NCI-H1417 (cell line): ENCODE measurements at places on chromosomes 2 and 18.

- no peak for DNase-seq
Observed at GRCh38 chr2:172087780-172088244, 2.5 kb downstream of the DLX1 start.

DNA sequence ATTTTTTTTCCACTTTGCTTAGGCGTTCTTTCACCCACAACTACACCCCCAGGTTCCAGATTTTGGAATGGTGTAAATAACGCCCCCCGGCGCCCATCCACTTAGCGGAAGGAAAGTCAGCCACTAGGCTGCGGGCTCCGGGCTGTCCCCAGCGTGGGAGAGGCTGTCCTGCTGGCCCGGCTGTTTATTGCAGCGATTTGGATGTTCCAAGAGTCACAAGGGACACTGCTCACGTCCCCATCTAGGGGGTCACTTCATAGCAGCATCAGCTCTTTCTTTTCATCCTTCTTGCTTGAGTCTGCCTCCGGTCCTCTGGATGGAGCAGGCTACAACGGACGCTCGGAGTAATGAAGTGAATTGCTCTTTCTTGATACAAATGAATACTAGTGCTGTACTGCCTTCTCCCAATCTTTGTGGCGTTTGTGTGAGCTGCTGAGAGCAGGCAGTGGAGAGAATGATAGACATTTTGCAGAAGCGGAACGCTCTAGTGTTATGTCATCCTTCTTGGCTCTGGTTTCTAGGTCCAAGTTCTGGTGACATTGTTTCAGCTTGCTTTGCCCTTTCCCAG is 50.7 kb upstream of the PAIP2B start:
- DNase-seq, result peak; percentile 2

GRCh38 chr2:136408795-136409194 is 290.8 kb upstream of the CXCR4 start:
- DNase-seq, result no peak

DNA sequence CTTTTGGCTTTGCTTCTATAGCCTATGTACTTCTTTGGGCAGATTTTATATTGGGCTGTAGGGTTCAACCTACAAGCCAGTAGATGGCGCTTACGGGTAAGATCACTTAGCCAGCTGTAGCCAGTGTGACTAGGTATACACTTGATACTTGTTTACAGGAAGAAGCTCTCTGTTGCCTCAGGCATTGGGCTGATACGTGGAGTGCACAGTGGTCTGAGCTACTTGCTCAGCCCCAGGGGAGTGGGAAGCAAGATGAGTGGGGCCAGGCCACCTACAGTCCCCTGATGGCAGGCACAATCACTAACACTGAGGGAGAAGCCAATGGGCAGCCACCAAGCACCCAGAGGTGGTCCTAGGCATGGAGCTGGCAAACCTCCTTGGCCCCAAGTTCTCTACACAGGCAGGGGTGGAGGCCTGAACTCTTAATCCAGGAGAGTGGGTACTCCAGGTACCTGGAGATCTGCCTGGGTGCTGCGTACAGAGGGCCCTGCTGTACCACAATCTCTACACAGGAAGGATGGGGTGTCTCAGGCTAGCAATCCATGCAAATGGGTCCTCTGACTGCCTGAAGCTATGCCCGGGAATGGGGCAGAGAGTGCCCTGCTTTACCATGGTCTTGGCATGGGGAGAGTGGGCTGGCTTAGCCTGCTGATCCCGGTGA is 122.2 kb downstream of the NCOA1 start:
- peak; percentile 47 for DNase-seq

DNA sequence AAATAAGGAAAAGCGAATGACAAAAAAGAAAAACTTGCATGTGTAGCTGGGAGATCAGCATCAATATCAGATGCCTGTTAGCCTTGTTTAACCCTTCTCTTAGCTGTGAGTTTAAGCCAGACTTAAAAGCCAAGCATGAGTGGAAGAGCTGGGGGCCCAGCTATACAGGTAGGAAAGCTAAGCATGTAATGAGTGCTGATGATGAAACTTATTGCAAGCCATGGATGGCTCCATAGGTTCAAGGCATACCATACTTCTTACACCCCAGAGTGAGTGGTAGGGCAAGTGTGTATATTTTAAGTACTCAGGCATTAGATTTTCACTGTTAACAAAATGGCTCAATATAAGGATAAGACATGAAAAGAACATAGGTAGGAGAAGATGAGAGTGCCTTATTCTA is 28.0 kb downstream of the RBBP8 start:
- no peak for DNase-seq

DNA sequence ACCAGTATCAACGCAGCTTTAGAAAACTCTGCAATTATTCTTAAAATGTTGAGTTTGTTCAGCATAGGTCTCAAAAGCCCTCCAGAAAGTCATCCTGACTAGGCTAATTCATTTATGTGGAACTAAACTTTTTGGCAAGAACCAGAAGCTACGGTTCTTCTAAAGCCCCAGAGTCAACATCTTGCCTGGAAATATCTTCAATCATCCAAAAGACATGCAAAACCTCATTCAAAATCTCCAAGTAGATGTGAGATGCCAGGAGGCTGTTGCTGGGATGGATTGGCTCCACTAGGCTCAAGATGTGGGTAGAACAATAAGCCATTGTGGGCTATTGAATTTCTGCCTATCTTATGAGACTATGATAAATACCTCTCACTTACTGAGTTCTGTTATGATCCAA is 2.1 kb upstream of the SCG2 start:
- no peak for DNase-seq

DNA sequence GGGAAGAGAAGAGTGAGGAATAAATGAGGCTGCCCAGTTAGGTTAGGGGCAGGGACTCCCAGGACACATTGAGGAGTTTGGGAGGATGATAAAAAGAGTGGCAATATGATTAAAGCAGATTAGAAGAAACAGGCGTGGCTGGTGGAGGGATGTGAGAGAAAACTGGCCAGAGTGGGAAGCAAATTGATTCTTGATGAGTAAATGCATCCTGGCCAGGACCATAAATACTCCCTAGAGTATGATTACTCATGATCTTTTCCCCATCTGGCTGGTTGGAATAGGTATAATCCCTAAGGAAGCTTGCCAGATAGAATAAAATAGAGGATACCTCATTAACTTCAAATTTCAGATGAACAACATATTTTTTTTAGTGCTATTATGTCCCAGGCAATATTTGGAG is 21.5 kb upstream of the DAW1 start:
- DNase-seq, result no peak

- DNase-seq, result no peak
Observed at GRCh38 chr2:72920318-72921087, 3.2 kb downstream of the EMX1 start.

GRCh38 chr2:96393989-96394761 is 58.6 kb downstream of the NCAPH start:
- no peak for DNase-seq

GRCh38 chr18:66560094-66560493 is 43.8 kb downstream of the CDH19 start:
- DNase-seq, result peak; percentile 83

GRCh38 chr18:79396431-79397246 is 909 bp downstream of the NFATC1 start:
- DNase-seq, result peak; percentile 37

GRCh38 chr2:200217320-200217719 is 89.2 kb upstream of the SPATS2L start:
- no peak for DNase-seq

DNA sequence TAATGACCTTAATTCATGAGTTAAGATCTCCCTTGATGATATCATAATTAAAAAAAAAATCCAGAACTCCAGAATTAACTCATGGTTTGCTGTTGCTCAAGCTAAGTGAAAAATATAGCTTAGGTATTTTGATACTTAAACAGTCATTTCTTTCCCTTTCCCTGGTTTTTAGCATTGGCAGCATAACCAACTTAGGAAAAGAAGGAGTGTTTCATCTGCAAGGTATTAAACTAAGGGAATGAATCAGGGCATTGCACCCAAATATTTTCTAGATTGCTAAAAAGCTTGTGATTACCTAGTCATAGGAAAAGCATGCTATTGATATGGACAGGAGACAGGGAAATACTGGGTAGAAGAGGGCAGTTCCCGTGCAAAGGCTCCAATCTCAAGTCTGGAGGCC is 207.2 kb downstream of the LRP1B start:
- DNase-seq, result no peak

DNA sequence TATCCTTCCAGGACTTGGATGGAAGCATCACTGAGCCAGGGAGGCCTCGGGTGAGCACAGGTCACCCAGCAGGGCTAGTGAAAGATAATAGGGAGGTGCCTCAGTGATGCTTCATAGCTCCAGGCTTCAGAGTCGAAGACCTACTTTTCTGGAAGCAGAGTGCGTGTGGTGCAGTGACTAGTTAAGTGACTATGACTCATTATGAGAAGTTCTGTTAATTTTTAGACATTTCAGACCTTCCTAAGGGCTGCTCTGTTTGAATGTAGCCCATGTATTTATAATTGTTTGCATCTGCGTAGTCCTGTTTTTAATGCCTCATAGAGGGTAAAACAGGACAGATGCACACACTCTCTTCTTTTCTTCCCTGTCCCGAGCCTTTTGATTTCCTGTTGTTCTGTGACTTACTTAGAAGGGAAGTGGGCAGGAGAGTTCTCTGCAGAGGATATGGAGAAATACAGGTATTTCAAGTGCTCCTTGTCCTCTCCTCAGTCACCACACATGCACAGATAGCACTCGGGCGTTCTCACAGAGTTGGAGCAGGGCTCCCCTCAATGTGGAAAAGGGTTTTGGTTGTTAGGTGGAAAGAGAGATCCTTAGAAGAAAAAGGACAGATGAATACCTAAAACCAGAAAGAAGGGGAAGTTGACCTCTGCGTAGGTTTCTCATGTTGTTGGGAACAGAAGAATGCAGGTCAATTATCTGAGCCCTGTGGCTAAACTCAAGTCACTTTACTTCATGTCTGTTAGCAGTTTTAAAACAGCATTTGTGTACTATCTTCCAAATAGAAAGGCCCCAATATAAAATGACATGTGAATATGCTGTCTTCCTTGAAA is 34.7 kb downstream of the RALB start:
- DNase-seq, result no peak

GRCh38 chr2:227608561-227609338 is 5.9 kb downstream of the SCYGR3 start:
- no peak for DNase-seq

GRCh38 chr18:55863391-55863706 is 275.4 kb upstream of the TCF4 start:
- no peak for DNase-seq

- no peak for DNase-seq
Observed at GRCh38 chr2:144190908-144191605, 328.9 kb downstream of the ZEB2 start.
